ENCODE measurements at places on chromosomes 2 and 18.

DNA sequence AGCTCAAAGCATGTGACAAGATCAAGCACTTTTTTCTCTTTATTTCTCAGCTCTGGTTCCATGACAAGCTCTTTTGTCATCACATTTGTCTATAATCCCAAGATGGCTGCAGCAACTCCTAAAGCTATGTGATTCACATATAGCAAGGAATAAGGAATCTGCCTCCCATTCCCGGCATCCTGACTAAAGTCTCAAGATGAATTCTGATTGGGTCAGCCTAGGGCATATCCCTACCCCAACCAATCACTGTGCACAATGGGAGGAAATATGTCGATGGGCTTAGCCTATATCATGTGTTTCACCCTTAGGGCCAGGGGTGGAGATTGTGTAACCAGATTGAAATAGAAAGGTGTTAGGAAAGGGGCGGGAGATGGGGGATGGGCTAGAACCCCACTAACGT is 23.1 kb upstream of the COLEC12 start:
- H3K36me3 ChIP-seq = no peaks in the 10 kb centered on the region
- peaks cover 15% of the 10 kb centered on the region for H3K4me1 ChIP-seq
- H3K4me3 ChIP-seq = no peak overlapping the region
- H3K27me3 ChIP-seq = no peaks in the 10 kb centered on the region

DNA sequence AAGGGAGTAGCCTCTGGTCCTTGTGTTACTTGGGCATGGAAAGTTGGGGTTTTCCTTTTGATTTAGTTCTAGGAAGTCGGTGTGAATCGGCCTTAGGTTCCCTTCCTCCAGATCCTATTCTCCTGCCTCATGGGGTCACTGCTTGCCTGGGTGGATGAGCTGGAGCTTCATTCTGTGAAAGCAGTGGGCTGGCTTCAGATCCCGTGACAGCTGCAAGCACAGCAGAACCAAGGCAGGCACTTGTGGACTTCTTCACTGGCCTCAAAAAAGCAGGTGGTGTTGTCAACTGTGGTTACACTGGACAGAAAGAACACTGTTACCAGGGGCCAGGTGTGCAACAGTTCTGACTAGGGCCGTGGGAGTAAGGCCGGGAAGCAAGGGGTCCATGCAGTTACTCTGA is 243.4 kb downstream of the LDLRAD4 start:
- no peak overlapping the region for H3K27ac ChIP-seq
- no peak for DNase-seq
- no peaks in the 10 kb centered on the region for H3K27me3 ChIP-seq
- no peaks in the 10 kb centered on the region for H3K36me3 ChIP-seq
- no peak overlapping the region for H3K4me3 ChIP-seq

DNA sequence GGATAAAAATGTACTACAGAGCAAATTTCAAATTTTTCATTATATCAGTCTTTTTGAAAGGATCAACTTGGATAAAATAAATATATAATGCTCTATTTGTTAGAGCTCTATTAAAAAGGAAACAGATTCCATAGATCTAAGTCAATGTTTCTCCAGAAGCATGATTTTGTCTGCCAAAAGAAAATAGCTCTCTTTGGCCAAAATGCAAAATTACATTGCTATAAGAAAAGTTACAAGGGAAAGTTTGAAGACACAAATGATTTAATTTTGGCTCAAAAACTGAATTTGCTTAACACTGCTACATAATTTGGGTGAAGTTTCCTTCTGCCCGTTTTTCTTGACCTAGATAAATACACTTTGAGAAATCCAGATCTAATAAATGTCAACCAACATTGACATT is 15.7 kb downstream of the C2orf69 start:
- H3K36me3 ChIP-seq = peaks cover 5% of the 10 kb centered on the region
- H3K27me3 ChIP-seq = no peaks in the 10 kb centered on the region
- no peak overlapping the region for H3K27ac ChIP-seq
- no peaks in the 10 kb centered on the region for H3K4me1 ChIP-seq
- H3K4me3 ChIP-seq = no peak overlapping the region

GRCh38 chr2:79122676-79123075 is 2.4 kb downstream of the REG1A start:
- no peak overlapping the region for H3K27ac ChIP-seq
- no peaks in the 10 kb centered on the region for H3K27me3 ChIP-seq
- no peaks in the 10 kb centered on the region for H3K36me3 ChIP-seq
- DNase-seq = no peak
- no peaks in the 10 kb centered on the region for H3K4me1 ChIP-seq
- no peak overlapping the region for H3K4me3 ChIP-seq

DNA sequence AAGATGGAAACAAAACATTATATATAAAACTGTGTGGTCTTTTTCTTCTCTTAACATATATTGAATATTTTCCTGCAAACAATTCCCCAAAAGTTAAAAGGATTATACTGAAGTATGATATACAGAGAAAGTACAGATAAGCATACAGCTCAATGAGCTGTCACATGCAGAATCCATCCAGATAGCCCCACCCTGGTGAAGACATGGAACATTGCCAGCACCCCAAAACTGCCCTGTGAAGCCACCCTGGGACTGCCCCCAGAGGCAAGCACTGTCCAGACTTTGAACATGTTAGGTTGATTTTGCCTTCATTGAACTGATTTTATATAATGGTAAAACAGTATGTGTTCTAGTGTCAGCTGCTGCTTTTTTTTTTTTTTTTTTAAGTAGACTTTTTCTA is 112.3 kb upstream of the IL1R2 start:
- peaks cover 20% of the 10 kb centered on the region for H3K36me3 ChIP-seq
- H3K27ac ChIP-seq = no peak overlapping the region
- H3K4me3 ChIP-seq = no peak overlapping the region
- H3K4me1 ChIP-seq = peaks cover 9% of the 10 kb centered on the region
- H3K27me3 ChIP-seq = no peaks in the 10 kb centered on the region

- peak overlapping the region; percentile 23 for H3K27ac ChIP-seq
- no peaks in the 10 kb centered on the region for H3K27me3 ChIP-seq
- H3K4me1 ChIP-seq = peaks cover 52% of the 10 kb centered on the region
- H3K36me3 ChIP-seq = no peaks in the 10 kb centered on the region
Measured at GRCh38 chr2:96895032-96895745, 25.3 kb upstream of the SEMA4C start.

DNA sequence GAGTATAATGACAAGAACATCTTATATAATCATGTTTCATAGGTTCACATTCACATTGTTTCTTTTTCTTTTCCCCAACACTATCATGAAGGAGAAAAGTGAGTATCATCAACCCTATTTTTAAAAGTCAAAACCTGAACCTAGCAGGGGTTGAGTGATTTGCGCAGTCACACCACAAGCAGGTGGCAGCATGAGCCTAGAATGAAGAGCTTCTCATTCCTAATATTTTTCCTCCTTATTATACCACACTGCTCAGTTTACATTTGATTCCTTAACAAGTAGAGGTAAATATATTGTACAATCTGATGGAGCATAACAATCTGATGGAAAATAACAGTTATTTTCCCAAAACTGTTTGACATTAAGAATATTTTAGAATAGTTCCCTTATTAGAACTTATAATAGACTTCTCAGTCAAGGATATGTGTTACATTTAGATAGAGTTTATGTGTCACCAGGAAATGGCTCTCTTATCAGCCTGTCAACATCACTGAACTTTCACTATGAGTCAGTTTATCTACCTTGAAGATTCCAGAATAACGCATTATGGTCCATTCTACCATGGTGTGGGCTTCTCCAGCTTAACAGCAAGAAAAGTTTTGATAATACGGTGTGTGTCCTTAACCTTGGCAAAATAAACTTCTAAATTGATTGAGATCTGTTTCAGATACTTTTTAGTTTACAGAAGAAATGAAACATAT is 119.5 kb downstream of the NEB start:
- H3K4me1 ChIP-seq = peaks cover 4% of the 10 kb centered on the region
- DNase-seq = no peak
- no peak overlapping the region for H3K27ac ChIP-seq
- H3K27me3 ChIP-seq = no peaks in the 10 kb centered on the region
- no peak overlapping the region for H3K4me3 ChIP-seq
- no peaks in the 10 kb centered on the region for H3K36me3 ChIP-seq

- no peak for DNase-seq
- H3K36me3 ChIP-seq = no peaks in the 10 kb centered on the region
- H3K4me3 ChIP-seq = no peak overlapping the region
- peak overlapping the region; percentile 44 for H3K27ac ChIP-seq
Measured at GRCh38 chr2:186575856-186576255, 14.0 kb upstream of the ITGAV start.

- peaks cover 4% of the 10 kb centered on the region for H3K4me1 ChIP-seq
- no peaks in the 10 kb centered on the region for H3K27me3 ChIP-seq
- H3K27ac ChIP-seq = no peak overlapping the region
- no peak overlapping the region for H3K4me3 ChIP-seq
Measured at GRCh38 chr2:71388214-71388613, 56.6 kb downstream of the ZNF638 start.

DNA sequence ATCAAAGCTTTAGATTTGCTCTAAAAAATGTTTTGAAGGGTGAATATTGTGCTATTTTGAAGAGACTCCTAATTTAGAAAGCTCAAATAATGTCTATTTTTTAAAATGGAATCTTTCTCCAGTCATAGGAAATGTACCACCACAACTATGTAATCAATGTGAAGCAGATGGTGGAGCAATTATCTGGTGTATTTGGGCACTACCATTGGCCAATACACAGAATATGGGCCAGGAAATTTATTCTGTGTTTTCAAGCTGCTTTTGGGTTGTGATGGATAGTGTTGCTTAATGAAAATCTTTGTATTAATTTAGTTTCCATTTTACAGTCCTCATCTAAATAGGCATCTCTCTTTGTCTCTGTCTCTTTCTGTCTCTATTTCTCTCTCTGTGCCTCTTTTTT is 17.1 kb upstream of the VWC2L start:
- H3K27me3 ChIP-seq = no peaks in the 10 kb centered on the region
- no peak for DNase-seq
- no peaks in the 10 kb centered on the region for H3K36me3 ChIP-seq
- H3K4me1 ChIP-seq = no peaks in the 10 kb centered on the region
- no peak overlapping the region for H3K4me3 ChIP-seq

- no peak overlapping the region for H3K27ac ChIP-seq
- DNase-seq = no peak
- peaks cover 7% of the 10 kb centered on the region for H3K36me3 ChIP-seq
Measured at GRCh38 chr2:239386001-239386670, 14.7 kb downstream of the HDAC4 start.

DNA sequence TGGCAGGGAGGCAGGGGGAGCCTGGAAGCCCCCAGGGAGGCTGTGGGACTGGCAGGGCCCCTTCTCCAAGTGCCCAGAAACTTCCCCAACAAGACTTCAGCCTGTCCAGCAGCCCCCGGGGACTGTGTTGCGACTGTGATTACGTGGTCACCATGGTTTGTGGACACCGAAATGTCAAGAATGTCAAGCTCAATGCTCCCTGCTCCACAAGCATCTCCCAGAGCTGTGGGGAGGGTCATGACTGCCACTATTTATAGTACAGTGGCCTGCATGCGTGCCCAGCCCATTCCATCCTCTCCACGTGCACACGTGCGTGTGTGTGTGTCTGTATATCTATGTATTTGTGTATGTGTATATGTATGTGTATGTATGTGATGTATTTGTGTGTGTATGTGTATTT is 93.8 kb upstream of the MBOAT2 start:
- H3K27me3 ChIP-seq = no peaks in the 10 kb centered on the region
- no peak overlapping the region for H3K27ac ChIP-seq
- H3K4me3 ChIP-seq = no peak overlapping the region

GRCh38 chr2:7190587-7191324 is 273.5 kb downstream of the RNF144A start:
- no peak overlapping the region for H3K27ac ChIP-seq
- no peaks in the 10 kb centered on the region for H3K4me1 ChIP-seq
- H3K4me3 ChIP-seq = no peak overlapping the region
- no peaks in the 10 kb centered on the region for H3K27me3 ChIP-seq
- no peaks in the 10 kb centered on the region for H3K36me3 ChIP-seq
- DNase-seq = no peak

DNA sequence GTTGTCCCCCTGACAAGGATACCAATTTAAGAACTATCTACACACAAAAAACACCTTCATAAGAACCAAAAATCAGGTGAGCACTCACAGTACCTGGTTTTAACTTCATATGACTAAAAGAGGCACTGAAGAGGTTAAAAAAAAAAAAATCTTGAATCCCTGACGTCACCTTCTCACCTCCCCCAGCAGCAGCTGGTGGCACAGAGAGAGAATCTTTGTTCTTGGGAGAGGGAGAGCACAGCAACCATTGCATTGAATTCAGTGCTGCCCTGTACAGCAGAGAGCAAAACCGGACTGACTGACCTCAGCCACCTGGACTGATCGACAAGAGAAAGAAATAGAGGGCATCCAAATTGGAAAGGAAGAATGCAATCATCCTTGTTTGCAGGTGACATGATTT is 566.0 kb downstream of the TMX3 start:
- no peak overlapping the region for H3K27ac ChIP-seq
- H3K36me3 ChIP-seq = no peaks in the 10 kb centered on the region
- H3K27me3 ChIP-seq = no peaks in the 10 kb centered on the region

- H3K4me3 ChIP-seq = no peak overlapping the region
- H3K27ac ChIP-seq = no peak overlapping the region
- H3K4me1 ChIP-seq = peaks cover 3% of the 10 kb centered on the region
Measured at GRCh38 chr2:196259507-196260481, 88.4 kb upstream of the STK17B start.

GRCh38 chr2:73821227-73821626 is 7.5 kb upstream of the STAMBP start:
- H3K27me3 ChIP-seq = no peaks in the 10 kb centered on the region
- H3K4me3 ChIP-seq = no peak overlapping the region
- DNase-seq = no peak
- no peak overlapping the region for H3K27ac ChIP-seq
- no peaks in the 10 kb centered on the region for H3K36me3 ChIP-seq

GRCh38 chr2:226802573-226802972 is 3.0 kb upstream of the IRS1 start:
- peaks cover 14% of the 10 kb centered on the region for H3K4me1 ChIP-seq
- DNase-seq = no peak
- H3K36me3 ChIP-seq = no peaks in the 10 kb centered on the region
- no peaks in the 10 kb centered on the region for H3K27me3 ChIP-seq
- no peak overlapping the region for H3K27ac ChIP-seq

GRCh38 chr2:198698230-198698629 is 759.5 kb downstream of the SATB2 start:
- H3K4me1 ChIP-seq = no peaks in the 10 kb centered on the region
- no peaks in the 10 kb centered on the region for H3K36me3 ChIP-seq
- H3K4me3 ChIP-seq = no peak overlapping the region
- no peak for DNase-seq

GRCh38 chr2:233015019-233015645 is 2.1 kb upstream of the NGEF start:
- H3K27ac ChIP-seq = no peak overlapping the region
- no peaks in the 10 kb centered on the region for H3K27me3 ChIP-seq
- no peak for DNase-seq
- H3K4me3 ChIP-seq = no peak overlapping the region

- DNase-seq = no peak
- peaks cover 41% of the 10 kb centered on the region for H3K4me1 ChIP-seq
- no peaks in the 10 kb centered on the region for H3K36me3 ChIP-seq
- H3K27me3 ChIP-seq = no peaks in the 10 kb centered on the region
- no peak overlapping the region for H3K27ac ChIP-seq
Measured at GRCh38 chr2:159002462-159003111, 34.1 kb downstream of the TANC1 start.

GRCh38 chr2:240437551-240437860 is 2.0 kb downstream of the GPC1 start:
- no peaks in the 10 kb centered on the region for H3K27me3 ChIP-seq
- H3K4me1 ChIP-seq = peaks cover 49% of the 10 kb centered on the region
- DNase-seq = no peak
- H3K27ac ChIP-seq = no peak overlapping the region

- no peaks in the 10 kb centered on the region for H3K4me1 ChIP-seq
- H3K27me3 ChIP-seq = no peaks in the 10 kb centered on the region
- no peak for DNase-seq
- H3K36me3 ChIP-seq = no peaks in the 10 kb centered on the region
Measured at GRCh38 chr2:235080101-235080500, 128.3 kb downstream of the SH3BP4 start.

All from thoracic aorta (tissue), 2 donors.